Activated T-helper 17 cell treated with anti-CD3 and anti-CD28 coated beads, Interleukin-2, amount 50 U/mL, for 72 hours (primary cell): ENCODE measurements at places on chromosomes 5 and 9. TPM values are rescaled to one million over a fixed set of nuclear protein-coding genes. Genes with fewer than 3 reads are reported as not detected.

Gene RFESD
- total RNA-seq, result 4.2 TPM

Gene PLPP7
- total RNA-seq, result not detected

Gene TRIM32
- total RNA-seq, result 15.7 TPM

Gene OGN
- total RNA-seq, result 0.30 TPM

Gene CTNND2
- total RNA-seq, result 0.39 TPM

Gene MEIKIN
- not detected for total RNA-seq

Gene TNFSF8
- total RNA-seq, result 17.2 TPM

Gene CACNA1B
- not detected for total RNA-seq

Gene KCNMB1
- total RNA-seq, result not detected

Gene SLC22A4
- 0.93 TPM for total RNA-seq

Gene ADAM19
- total RNA-seq, result 145 TPM

Gene ADAMTS13
- 1.2 TPM for total RNA-seq

Gene POU5F2
- total RNA-seq, result 1.5 TPM

Gene SRA1
- 32.3 TPM for total RNA-seq

Gene MRPL36
- 74.0 TPM for total RNA-seq

Gene PRDM9
- total RNA-seq, result not detected

Gene ANKRD18A
- total RNA-seq, result 16.0 TPM

Gene MCC
- 4.3 TPM for total RNA-seq

Gene ADRA1B
- not detected for total RNA-seq

Gene IFNK
- total RNA-seq, result not detected

Gene FBLL1
- total RNA-seq, result 1.1 TPM

Gene IGFBPL1
- not detected for total RNA-seq

Gene SCGB3A1
- total RNA-seq, result not detected

Gene KCNV2
- not detected for total RNA-seq

Gene FAM221B
- total RNA-seq, result not detected

Gene SAPCD2
- total RNA-seq, result 21.9 TPM

Gene SPATA31E1
- not detected for total RNA-seq

Gene LURAP1L
- not detected for total RNA-seq

Gene ZFAND5
- 104 TPM for total RNA-seq

Gene TMC1
- total RNA-seq, result 0.32 TPM

Gene TNIP1
- total RNA-seq, result 316 TPM

Gene ADCY2
- not detected for total RNA-seq

Gene PCDHB16
- total RNA-seq, result not detected

Gene SIT1
- total RNA-seq, result 97.0 TPM

Gene TAS2R1
- total RNA-seq, result not detected

Gene WDR38
- total RNA-seq, result not detected

Gene GRIN3A
- total RNA-seq, result not detected

Gene NUTM2F
- not detected for total RNA-seq

Gene SLC2A8
- total RNA-seq, result 3.0 TPM

Gene FBXW2
- 50.4 TPM for total RNA-seq

Gene SGCD
- not detected for total RNA-seq

Gene GABRA1
- not detected for total RNA-seq

Gene GARIN3
- 0.85 TPM for total RNA-seq

Gene ISCA1
- 34.6 TPM for total RNA-seq

Gene MUSK
- total RNA-seq, result not detected
